ENCODE measurements at places on chromosomes 1 and 21.

DNA sequence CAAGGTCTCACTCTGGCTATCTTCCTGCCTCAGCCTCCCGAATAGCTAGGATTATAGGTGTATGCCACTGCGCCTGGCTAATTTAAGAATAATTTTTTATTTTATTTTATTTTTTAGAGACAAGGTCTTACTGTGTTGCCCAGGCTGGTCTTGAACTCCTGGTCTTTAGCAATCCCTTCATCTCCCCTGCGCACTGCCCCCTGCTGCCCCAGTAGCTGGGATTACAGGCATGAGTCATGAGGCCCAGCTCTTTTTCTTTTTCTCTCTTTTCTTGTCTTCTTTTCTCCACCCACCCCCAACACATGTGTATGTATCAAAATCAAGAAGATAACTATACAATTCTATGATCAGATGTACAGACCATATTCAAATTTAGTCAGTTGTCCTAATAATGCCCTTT lies 87.2 kb downstream of the PEX14 start:
- DNase-seq: no peak

- no peak for DNase-seq
Observed at GRCh38 chr1:116231752-116232151, 120.6 kb downstream of the MAB21L3 start.

DNA sequence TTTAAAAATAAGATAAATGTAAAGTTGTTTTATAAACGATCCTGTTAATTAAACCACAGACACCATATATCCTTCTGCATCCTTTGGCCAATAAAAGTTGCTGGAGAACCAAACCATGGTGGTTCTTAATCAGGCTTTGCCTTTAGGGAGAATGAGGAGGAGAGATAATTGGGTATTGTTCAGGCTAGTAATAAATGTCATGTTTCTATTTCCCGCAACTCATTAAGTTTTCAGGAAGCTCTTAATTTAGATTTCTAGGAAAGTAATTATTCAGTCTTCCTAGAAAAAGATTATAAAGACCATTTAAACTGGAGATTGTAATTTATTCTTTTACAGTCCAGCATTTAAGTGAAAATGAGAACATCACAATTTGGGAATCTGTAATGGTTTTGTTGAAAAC lies 34.5 kb downstream of the RAB4A start:
- DNase-seq: no peak

GRCh38 chr1:116933606-116934515 lies 24.1 kb downstream of the PTGFRN start:
- DNase-seq: peak; percentile 49

DNA sequence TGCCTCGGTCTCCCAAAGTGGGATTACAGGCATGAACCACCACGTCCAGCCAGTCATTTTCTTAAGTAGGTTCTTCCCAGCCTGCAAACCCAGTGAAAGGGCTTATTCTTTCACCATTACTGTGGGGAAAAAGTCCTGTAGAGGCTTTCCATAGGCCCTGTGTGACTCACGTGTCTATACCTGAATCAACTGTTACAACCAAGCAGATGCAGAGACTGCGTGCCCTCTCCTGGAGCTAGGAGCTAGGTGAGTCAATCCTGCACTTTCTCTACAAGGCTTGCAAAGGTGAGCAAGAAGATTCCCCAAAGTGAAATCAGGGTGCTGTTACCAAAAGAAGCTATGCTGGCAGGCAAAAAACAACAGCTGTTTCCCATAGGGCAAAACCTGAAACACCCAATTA lies 13.8 kb upstream of the MPZL1 start:
- DNase-seq: no peak

GRCh38 chr1:145891587-145892485 lies 6.2 kb upstream of the ANKRD35 start:
- peak; percentile 34 for DNase-seq

- DNase-seq: no peak
Observed at GRCh38 chr1:85490270-85490985, 25.5 kb upstream of the DDAH1 start.

DNA sequence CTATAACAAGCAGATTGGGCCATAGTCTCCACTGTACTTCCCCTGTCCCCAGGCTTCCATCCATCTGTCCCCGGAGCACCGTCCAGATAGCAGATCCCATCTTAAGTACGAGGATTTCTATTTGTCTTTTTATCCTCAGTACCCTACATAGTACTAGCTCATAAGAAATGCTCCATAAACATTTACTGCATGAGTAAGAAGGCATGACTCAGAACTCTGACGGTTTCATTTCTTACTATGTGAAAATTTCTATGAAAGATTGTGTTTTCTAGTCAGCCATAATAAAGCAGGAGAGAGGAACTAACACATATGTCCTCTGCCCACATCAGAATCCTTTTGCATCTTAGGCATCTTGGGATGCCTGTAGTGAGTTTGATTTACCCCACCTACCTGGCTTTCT lies 49.5 kb downstream of the CHD1L start:
- DNase-seq: no peak

DNA sequence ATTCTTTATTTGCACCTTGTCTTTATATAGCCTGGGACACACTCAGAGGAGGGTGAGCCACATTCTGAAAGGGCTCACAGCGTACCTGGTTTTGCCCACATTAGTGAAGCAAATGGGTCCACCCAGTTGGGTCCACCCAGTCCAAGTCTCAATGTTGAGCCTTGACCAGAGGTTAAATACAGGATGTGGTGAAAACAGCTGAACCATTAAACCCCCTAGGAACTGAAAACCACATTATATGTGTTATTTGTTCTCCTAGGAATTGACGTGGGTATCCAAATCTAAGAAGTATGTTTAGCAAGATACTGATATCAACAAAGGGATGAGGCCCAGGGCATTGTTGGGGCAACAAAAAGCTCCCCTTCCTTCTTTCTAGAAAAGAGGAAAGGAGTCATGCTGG lies 83.8 kb downstream of the SETD4 start:
- DNase-seq: no peak

GRCh38 chr1:200640963-200641401 lies 20.4 kb upstream of the KIF14 start:
- no peak for DNase-seq

- peak; percentile 96 for DNase-seq
Observed at GRCh38 chr21:15514073-15514946, 215.5 kb upstream of the USP25 start.

DNA sequence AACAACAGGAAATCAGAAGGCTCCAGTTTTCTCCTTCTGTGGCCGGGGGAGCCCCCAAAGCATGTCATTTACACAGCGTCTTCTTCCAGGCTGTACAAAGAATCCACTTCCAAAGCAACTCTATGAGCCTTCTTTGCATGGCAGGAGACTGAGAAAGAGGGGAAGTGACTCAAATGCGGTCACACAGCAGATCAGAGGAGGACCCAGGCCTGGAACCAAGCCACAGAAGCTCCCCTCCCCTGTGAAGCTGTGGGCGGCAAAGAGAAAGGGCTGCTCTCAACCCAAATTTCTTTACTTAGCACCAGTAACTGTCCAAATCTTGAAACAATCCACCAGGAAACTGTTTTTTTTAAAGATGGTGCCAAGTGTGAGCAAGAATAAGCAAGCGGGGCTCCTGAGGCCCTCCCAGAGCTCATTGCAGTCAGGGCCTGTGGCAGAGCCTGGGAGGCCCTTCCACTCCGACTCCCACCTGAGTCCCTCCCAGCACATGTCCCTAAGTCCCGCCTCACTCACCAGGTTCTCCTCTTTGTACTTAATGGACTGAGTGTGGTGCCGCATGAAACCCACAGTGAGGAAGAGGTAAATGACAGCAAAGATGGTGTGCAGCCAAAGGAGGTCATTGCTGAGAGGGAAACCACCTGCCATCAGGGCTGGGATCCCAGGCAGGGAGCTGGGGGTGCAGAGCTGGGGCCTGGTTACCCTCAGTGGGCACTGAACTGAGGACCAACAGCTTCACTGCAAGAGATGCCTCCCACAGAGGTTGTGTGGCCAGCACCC lies 15.9 kb downstream of the TMEM63A start:
- peak; percentile 72 for DNase-seq

DNA sequence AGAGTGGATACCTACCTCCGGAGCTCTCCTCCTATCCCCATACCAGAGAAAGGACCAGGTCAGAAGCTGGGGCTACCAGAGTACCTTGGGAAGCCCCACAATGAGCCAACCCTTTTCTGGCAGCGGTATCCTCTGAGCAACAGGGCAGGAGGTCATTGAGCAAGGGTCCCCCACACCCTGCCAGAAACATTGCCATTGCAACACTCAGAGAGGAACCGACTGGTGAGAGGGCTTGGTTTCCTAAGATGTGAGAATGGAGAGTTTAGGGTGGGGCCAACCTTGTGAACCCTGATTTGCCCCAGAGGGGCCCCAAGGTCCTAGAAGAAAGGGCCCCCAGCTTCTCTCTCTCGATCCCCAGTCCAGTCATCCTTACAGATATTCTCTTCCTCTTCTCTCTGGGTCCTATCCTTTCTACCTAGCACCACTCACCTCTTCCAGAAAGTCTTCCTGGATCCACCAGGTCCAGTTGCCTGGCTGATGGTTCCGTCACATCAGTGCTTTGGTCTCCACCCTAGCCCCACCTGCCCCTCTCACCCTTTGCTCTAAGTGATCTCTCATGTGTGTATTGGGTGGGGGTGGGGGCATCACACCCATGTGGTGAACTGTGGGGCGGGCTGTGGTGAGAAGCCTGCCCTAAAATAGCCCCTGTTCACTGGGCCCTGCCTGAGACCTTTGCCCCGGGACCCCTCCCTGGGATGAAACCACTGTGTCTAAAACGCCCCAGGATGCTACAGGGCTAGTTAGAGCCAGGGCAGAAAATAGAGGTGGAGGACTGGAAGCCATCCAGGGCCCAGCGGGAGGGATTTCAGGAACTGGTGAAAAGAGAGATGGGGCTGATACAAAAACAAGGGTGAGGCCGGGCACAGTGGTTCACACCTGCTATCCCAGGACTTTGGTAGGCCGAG lies 8.7 kb downstream of the FGR start:
- no peak for DNase-seq

DNA sequence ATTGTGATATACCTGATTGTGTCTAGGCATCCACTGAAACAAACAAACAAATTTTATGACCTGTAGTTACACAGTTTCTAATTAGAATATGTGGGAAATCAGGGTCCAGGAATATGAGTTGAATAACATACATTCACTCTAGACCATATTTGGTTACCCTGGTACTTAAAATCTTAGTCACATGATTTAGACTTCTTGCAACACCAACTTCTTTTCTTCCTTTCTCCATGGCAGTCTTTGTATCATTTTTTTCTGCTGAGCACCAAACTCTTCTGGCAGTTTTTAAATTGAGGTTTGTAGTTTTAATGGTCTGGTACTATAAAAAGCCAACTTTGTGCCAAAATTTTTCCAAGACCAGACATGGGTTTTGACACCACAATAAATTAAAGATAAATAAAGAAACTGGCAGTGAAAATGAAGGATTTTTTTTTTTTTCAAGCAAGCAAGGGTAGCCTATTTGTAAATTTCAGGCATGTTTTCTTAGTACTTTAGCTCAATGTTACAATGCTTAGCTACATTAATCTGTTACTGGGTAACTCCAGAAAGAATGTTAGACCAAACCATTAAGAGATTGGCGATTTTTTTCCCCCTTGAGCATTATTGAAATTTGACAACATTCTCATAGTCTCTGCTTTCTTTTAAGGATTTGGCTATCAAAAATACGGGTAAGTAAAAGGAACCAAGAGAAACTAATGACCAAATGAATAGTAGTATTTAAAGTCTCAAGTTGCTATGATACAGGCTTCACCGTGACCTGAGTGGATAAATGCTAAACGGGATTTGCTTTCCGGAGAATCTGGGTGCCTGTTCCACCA lies 108.5 kb downstream of the NFIA start:
- no peak for DNase-seq

DNA sequence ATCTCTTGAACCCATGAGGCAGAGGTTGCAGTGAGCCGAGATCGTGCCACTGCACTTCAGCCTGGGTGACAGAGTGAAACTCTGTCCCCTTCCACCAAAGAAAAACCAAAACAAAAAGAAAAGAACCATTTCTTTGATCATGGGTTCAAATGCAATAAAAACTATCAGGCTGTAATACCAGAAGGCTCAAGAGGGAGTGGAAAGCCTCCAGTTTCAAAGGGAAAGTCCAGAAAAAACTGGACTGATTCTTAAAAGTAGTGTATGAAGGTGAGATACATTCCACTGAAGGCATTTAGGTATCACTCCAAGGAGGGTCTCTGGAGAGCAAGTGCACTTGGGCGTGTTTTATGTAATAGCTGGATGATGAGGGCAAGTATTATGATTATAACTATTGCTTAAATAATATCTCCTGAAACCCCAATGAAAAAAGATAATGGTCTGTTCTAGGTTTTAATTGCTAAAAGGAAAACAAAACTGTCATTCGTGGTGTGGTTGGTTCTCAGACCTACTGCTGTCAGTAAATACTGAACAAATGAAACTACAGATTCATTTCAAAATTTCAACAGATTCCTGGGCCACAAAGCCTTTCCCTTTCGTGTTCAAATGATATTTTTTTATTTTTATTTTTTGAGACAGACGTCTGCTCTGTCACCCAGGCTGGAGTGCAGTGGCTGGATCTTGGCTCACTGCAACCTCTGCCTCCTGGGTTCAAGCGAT lies 6.0 kb upstream of the CAMTA1 start:
- DNase-seq: no peak

- DNase-seq: no peak
Observed at GRCh38 chr1:199593475-199593874, 434.0 kb upstream of the NR5A2 start.

- no peak for DNase-seq
Observed at GRCh38 chr1:180027949-180028445, 73.4 kb downstream of the CEP350 start.

- no peak for DNase-seq
Observed at GRCh38 chr21:45516071-45516670, 26.1 kb downstream of the SLC19A1 start.

GRCh38 chr1:6870086-6870485 lies 84.8 kb downstream of the CAMTA1 start:
- no peak for DNase-seq

DNA sequence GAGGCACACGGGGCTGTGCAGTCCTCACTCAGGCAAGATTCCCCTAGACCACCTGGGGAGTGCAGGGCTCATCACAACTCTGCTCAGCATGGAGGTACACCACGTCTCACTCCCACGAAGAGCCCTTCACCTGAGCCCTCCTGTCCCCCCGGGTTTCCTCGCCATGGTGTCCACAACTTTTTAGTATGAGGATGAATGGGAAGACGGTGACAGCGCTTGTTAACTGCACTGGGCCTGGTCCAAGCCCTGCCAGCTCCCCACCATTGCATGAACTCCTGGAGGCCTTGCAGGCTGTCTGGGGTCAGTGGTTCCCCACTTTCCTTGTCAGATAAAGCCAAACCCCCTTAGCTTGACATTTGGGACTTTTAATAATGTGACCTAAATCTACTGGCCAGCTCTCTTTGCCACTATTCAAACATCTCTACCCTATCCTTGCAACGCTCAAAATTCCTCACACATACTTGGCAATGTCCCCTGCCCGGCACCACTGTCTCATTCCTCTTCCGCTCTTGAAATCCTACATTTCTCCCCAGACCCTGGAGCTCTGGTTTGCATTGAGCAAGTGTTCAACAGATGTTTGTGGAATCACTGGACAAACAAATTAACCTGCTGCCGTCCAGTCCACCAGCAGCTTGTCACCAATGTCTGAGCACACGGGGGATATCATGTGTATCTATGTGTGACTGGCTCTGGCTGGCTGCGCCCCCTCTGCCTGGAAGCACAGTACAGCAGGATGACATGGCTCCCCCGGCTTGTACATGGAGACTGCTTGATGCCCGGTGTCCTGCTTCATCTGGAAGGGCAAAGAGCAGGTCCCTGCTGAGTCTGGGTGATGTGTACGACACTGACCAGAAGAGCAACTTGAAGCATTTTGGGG lies 11.2 kb downstream of the TMEM9 start:
- DNase-seq: no peak

Data from Jurkat, Clone E6-1 (cell line).